ENCODE measurements at places on chromosomes 12 and 14.
A peak's percentile ranks its signal among the peaks of the same experiment; 100 is the strongest.

GRCh38 chr14:67710209-67710608, 8.5 kb downstream of the RDH12 start:
- DNase-seq, result no peak

DNA sequence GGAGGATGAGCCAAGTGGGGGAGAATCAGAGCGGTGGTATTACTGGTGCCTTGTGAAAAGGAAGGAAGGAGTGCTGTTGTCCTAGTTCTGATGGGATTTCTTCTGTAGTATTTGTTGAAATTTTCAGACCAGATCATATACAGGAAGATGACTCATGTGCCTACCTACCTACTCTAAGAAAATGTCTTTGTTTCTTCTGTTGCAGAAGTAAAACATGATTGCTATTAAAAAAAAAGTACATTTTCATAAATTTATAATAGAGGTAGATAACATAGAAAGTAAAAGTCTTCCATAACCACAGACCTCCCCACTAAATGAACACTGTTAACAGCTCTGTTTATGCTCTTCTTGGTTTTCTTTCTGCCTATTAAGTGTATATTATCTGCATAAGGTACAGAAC, 26.9 kb downstream of the SAMD4A start:
- no peak for DNase-seq

DNA sequence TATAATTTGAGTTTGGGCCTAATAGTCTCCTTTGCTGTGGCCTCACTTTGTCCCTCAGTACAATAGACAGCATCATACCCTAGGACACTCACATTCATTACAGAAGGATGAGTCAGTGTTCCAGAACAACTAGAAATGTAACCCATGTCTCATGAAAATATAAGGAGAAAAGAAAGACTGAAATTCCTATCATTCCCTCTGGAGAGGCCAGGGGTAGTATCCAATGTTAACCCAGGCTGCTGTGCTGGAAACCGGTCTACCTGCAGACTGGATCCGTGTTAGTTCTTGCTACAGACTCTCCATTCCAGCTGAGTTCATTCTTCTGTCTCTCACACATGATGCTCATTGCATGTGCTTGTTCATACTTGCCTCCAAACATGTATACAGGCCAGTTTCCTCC, 75.8 kb upstream of the HOXC13 start:
- DNase-seq, result no peak

DNA sequence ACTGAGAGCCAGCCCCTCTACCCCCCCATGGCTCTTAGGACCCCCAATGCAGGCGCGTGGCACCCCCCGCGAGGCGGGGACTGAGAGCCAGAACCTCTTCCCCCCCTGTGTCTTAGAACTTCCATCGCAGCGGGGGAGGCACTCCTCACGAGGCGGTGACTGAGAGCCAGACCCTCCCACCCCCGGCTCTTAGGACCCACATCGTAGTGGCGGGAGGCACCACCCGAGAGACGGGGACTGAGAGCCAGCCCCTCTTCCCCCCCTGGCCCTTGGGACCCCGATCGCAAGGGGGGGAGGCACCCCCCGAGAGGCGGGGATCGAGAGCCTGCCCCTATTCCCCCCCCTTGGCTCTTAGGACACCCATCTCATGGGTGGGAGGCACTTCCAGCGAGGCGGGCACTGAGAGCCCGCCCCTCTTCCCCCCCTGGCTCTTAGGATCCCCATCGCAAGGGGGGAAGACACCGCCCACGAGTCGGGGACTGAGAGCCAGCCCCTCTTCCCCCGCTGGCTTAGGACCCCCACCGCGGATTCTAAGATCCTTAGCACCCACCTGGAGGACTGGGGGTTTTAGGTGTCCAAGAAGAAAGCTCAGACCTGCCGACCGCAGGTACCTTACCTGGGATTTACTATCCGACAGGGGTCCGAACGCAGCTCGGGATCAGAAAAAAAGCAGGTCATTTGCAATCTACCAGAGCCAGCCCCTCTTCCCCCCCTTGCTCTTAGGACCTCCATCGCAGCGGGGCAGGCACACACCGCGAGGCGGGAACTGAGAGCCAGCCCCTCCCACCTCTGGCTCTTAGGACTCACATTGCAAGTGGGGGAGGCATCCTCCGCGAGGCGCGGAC, 44.9 kb downstream of the DDX11 start:
- peak; percentile 11 for DNase-seq

GRCh38 chr12:124792961-124793441, 70.7 kb downstream of the SCARB1 start:
- DNase-seq, result no peak

GRCh38 chr12:82866227-82866775, 179.6 kb downstream of the TMTC2 start:
- DNase-seq, result no peak

GRCh38 chr14:86055512-86056075, 525.6 kb downstream of the FLRT2 start:
- DNase-seq, result peak; percentile 8

GRCh38 chr12:42873401-42873800, 283.9 kb upstream of the PRICKLE1 start:
- DNase-seq, result no peak

GRCh38 chr12:124737040-124737419, 126.6 kb downstream of the SCARB1 start:
- DNase-seq, result no peak

DNA sequence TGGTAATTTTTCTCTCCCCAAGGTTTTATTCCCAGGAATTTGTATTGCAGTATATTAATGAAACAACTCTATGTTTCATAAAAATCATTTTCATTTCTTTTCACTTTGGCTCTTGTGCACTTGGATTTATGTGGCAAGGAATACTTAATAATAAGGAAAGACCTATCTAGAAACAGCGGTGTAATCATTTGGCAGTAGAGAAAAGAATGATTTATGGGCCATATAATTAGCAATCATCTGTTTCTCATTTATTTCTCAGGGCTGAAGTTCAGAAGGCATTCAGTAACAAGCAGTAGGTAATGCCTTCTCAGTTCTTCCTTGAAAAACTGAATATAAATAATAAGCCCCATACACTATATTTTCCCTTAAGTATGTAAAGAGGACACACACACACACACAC, 172.6 kb downstream of the ANO4 start:
- DNase-seq, result no peak

DNA sequence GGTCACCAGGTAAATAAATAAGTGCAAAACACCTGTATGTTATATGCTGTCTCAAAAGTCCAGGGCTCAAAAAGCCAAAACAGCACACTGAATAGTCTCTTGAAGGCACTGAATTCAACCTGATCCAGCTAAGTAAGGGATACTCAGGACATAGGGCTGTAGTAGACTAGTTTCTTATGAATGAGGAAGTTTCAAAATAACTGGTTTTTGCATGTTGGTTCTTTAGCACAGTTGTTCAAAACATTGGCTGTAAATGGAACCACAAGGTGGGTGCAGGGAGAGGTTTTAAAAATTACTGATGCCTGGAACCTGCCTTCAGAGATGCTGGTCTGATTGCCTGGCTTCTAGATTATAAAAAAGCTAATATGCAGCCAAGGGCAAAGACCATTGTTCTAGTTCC, 34.1 kb downstream of the NDUFA12 start:
- DNase-seq, result no peak

GRCh38 chr14:23079716-23080115, 15.2 kb downstream of the ACIN1 start:
- DNase-seq, result no peak

DNA sequence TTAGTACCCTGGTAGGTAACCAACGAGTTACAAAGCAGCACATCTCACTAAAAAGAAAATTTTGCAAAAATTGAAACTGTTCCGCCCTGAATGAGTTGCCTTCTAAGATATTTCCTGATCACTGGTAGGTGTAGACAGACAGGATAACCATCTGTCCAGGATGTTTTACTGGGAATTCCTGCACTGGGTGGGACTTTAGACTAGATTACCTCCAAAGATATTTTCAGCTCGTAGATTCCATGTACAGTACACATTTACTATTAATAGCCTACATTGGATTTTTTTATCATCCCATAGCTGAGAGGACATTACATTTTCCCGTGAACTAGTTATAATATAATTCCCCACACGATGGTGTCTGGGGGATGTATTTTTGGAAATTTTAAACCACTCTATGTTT, 139.6 kb downstream of the DYRK2 start:
- DNase-seq, result no peak

GRCh38 chr14:47150267-47150666, 498.7 kb upstream of the RPL10L start:
- no peak for DNase-seq

GRCh38 chr14:65411656-65412031, 886 bp upstream of the FUT8 start:
- peak; percentile 75 for DNase-seq

DNA sequence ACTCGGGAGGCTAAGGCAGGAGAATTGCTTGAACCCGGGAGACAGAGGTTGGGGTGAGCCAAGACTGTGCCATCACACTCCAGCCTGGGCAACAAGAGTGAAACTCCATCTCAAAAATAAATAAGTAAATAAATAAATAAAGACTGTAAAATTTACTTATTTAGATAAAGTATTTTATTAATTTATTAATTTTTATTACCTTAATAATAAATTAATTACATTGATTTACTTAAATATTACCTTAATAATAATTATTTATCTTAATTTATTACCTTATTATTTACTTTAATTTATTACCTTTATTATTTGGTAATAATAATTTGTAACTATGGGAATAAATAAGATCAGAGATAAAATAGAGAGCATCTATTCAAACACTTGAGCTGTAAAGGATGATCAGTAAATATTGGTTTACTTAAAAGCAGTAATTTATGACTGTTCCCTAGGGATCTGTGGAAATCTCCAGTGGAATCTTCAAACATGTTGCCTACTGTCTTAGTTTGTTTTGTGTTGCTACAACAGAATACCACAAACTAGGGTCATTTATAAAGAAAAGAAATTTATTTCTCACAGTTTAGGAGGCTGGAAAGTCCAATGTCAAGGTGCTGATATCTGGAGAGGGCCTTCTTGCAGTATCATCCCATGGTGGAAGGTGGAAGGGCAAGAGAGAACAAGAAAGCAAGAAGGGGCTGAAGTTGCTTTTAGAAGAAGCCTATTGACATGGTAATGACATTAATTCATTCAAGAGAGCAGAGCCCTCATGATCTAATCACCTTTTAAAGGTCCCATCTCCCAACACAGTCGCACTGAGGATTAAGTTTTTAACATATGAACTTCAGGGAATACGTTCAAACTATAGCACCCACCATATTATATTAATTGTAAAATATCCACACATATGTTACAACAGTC, 37.1 kb downstream of the SOCS2 start:
- DNase-seq, result no peak

- DNase-seq, result no peak
Observed at GRCh38 chr14:105169776-105170655, 1.4 kb upstream of the JAG2 start.

DNA sequence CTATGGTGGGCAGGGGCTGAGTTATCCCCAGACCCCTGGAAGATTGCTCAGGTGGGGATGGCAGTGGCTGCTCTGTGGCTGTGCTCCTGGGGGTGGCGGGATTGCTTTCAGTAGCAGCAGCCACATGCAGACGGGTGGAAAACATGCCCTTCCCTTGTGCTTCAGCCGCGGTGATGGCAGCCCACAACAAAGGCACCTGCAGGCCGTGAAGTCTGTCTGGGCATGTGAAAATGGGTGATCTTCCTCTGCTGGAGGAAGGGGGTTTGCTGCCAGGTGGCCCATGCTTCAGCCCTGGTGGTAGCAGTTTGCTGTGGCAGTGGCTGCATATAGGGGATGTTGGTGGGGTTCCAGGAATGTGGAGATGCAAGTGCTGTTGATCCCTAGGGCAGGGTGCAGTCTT, 326.2 kb upstream of the RGS6 start:
- no peak for DNase-seq

- no peak for DNase-seq
Observed at GRCh38 chr12:54988402-54989054, 4.0 kb upstream of the TESPA1 start.

GRCh38 chr12:104909761-104910160, 48.3 kb downstream of the SLC41A2 start:
- DNase-seq, result no peak

- no peak for DNase-seq
Observed at GRCh38 chr12:81332054-81332453, 254.2 kb downstream of the ACSS3 start.

All from CD4-positive, alpha-beta memory T cell (primary cell).